Mesendoderm (in vitro differentiated cells): ENCODE measurements at places on chromosomes 11 and 22.

- DNase-seq, result no peak
Measured at GRCh38 chr11:12109591-12110196, 696 bp upstream of the MICAL2 start.

- DNase-seq, result no peak
Measured at GRCh38 chr11:68862421-68862820, 20.7 kb upstream of the CPT1A start.

DNA sequence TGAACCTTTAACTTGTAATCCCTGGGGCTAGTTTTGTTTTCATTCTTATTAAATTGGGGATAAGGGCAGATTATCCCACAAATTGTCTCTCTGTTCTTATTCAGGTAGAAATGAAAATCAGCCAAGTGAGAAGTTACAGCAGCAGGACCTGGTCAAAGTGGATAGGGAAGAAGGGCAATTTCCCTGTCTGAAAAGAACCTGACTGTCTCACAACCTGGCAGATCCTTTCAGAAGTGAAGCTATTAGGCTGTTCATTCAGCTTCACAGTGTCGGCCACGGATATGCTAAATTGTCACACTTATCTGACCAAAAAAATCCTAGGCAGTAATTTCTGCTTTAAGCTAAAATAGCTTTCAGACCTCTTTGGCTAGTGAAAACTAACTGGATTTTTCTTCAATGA is 712.6 kb upstream of the ANO5 start:
- DNase-seq, result no peak

DNA sequence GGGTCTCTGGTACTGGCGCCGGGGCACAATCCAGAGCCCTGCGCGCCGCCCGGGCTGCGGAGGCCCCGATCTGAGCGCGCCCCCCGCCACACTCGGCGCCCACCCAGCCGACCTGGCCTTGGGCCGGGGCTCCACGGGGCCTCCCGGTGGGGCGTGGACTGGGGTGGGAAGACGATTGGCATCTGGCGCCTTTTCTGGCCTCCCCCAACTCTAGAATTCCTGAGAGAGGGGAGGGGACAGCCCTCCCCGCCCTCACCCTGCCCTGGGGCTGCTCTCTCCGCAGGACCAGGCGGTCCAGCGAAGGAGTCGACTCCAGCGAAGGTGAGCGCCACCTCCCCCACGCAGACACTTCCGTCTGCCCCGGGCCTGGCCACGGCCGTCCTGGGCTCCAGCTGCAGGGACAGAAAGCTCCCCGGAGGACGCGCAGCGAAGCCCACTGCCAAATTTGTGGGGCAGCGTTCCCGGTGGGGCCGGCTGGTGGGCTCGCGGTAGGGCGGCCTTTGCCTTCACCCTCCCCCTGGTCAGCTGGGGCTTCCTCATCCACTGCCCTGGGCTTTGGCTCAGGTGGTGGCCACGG is 593 bp downstream of the SSH3 start:
- DNase-seq, result peak; percentile 70

GRCh38 chr22:33270596-33270995 is 212.4 kb upstream of the SYN3 start:
- DNase-seq, result no peak

DNA sequence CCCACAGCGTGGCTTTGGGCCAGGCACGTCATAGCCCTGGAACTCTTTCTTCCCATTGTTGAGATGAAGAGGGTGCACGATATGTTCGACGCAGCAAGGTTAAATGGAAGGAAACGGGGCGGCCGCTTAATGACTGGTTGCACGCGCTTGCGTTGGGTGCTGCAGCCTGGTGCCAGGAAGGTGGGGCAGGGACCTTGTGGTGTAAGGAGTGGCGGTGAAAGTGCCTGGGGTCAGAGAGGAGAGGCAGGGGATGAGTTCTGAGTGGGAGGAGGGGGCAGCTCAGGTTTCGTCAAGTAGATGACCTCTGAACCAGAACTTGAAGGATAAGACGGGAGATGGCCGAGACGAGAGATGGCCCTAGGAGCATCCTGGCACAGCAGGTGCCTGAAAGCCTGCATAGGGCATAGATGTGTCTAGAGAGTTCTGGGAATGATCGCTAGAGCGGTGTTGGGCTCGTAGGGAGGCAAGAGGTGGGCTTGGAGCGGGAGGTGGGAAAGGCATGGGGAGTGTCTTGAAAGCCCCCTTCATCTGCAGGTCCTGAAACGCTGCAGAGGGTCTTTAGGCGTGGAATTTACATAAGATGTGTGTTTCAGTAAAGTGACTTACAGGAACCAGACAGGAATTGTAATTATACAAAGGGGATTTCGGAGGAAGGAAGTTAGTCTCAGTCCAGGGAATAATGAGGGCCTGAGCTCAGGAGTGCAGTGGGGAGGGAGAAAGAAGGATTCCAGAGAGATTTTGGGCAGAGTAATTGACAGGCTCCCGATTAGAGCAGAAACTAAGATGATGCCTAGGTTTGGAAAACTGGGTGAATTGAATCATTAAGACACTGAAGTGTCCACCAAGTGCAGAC is 43.2 kb upstream of the CLDN5 start:
- no peak for DNase-seq

- no peak for DNase-seq
Measured at GRCh38 chr11:120652705-120653335, 141.3 kb downstream of the GRIK4 start.

DNA sequence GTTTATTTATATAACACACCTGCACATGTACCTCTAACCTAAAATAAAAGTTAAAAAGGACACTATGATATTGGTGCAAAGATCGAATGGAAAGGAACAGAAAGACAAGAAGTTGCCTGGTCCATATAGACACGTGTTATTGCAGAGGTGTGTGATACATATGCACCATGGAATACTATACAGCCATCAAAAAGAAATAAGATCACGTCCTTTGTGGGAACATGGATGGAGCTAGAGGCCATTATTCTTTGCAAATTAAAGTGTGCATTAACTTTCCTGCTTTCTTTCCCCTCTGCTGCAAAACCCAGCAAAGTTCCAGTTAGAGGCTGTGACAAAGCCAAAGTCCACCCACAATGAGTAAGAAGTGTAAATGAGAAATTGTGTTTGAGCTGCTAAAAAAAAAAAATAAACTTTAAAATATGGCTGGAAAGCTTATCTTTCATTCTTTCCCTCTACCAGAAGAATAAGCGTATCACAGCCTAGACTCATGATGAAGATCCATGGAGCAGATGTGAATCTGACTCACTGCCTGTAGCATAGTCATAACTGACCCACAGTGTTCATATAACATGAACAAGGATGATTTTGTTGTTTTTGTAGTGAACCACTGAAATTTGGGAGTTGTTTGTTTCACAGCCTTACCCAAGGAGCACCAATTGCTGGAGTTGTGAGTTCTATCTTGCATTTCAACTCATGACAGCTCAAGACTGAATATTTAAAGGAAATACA is 9.6 kb downstream of the OR52K1 start:
- DNase-seq, result no peak

DNA sequence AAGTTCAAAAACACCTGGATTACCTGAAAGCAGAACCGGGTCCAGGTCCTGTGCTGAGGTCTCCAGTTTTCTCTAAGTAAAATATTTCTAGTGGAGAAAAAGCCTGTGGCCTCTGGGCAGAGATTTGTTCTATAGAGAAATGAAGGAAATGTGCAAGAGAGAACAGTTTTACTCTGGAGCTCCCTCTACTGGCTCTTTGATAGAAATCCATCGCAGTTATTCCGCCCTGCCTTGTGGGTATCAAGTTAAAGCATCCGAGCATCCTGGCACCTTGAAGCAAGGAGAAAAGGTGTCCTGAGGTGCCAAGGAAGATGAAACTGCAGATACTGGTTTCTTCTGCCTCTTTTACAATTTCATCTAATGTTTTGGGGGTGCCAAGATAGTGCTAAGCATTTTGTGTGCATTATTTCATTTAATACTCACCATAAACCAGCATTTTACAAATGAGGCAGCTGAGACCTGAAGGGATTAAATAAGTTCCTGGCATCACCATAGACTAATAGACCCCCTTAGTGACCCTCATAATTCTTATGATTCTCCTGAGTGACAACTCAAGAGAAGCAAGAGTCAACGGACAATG is 113.1 kb upstream of the HSD17B12 start:
- DNase-seq, result peak; percentile 54

DNA sequence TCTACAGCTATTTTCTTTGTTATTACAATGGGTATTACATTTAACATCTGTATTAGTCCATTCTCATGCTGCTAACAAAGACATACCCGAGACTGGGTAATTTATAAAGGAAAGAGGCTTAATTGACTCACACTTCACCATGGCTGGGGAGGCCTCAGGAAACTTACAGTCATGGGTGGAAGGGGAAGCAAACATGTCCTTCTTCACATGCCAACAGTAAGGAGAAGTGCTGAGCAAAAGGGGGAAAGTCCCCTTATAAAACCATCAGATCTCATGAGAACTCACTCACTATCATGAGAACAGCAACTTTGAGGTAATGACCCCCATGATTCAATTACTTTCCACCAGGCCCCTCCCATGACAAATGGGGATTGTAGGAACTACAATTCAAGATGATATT is 16.5 kb upstream of the KMT5B start:
- DNase-seq, result no peak

DNA sequence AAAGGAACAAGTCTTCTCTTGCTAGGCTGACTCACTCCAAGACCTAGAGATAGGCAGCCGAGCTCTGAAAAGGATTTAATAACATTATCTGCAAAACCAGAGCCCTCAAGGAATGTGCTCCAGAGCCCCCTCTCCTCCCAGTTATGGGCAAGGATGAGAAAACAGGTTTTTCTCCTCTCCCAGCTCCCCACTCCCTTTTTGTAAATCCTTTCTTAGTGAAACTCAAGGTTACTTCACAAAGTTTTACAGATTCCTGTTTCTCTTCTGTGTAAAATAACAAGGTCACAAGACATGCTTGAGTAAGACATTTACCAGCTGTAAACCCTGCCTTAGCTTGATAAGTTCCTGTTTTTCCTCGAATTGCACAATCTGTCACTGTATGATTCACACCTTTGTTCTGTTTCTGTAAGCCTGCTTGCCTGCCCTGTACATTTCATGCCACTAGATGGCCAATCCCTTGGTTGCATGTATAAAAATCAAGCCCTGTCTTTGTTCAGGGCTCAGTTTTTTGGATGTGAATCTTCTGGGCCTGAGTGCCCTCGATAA is 489.4 kb downstream of the KCNA4 start:
- DNase-seq, result peak; percentile 30

GRCh38 chr11:2202900-2203439 is 31.4 kb upstream of the TH start:
- no peak for DNase-seq

DNA sequence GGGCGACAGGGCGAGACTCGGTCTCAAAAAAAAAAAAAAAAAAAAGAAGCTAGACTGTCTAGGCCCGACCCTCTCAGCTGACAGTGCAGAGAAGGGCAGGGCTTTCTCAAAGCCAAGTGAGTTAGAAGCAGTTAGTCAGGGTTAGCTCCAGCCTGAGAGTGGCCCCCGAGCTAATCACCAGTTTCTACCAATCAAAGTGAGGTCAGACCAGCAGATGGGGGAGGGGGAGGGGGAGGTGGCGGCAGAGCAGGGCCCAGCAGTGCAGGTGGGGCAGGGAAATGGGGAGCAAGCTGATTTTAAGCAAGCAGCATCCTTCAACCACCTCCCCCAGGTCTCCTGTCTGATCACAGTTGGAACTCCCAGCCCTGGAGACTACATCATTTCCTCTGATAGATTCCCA is 55.3 kb upstream of the PRR5 start:
- DNase-seq, result no peak

GRCh38 chr11:100851147-100851546 is 164.1 kb downstream of the ARHGAP42 start:
- no peak for DNase-seq

GRCh38 chr22:44648821-44649565 is 53.0 kb upstream of the PRR5 start:
- DNase-seq, result no peak

- no peak for DNase-seq
Measured at GRCh38 chr11:17260020-17260419, 16.5 kb upstream of the NUCB2 start.

DNA sequence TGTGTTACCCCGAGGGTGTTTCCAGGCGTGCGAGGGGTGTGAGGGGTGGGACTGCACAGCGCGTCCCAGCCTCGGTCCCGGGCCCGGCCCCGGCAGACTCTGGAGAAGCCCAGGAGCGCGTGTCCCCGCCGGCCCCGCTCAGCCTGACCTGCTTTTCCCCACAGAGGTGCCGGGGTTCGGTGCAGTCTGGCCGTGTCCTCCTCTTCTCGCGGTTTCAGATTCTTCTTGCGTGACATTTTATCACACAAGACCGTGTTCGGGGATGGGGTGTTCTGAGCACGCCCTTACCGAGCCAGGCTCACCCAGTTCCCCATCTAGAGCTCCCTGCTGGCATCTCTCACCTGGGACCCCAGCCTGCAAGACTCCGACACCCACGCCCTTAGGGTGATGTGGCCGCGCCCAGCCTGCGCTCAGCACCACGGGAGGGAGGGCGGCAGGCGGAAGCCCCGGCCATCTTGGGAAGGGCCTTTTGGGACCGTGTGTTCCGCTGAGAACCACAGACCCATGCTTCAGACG is 775.6 kb downstream of the BRD1 start:
- DNase-seq, result no peak

- DNase-seq, result no peak
Measured at GRCh38 chr11:65962141-65962564, 619 bp downstream of the SART1 start.

- no peak for DNase-seq
Measured at GRCh38 chr11:94526645-94527438, 14.6 kb downstream of the C11orf97 start.

GRCh38 chr11:105033781-105034180 is 1.2 kb downstream of the CASP1 start:
- no peak for DNase-seq

GRCh38 chr11:57763568-57763967 is 2.0 kb downstream of the CTNND1 start:
- DNase-seq, result peak; percentile 84

- DNase-seq, result no peak
Measured at GRCh38 chr11:106457727-106458126, 380.3 kb downstream of the AASDHPPT start.

- DNase-seq, result peak; percentile 48
Measured at GRCh38 chr11:119044708-119045107, 12.3 kb downstream of the HYOU1 start.

DNA sequence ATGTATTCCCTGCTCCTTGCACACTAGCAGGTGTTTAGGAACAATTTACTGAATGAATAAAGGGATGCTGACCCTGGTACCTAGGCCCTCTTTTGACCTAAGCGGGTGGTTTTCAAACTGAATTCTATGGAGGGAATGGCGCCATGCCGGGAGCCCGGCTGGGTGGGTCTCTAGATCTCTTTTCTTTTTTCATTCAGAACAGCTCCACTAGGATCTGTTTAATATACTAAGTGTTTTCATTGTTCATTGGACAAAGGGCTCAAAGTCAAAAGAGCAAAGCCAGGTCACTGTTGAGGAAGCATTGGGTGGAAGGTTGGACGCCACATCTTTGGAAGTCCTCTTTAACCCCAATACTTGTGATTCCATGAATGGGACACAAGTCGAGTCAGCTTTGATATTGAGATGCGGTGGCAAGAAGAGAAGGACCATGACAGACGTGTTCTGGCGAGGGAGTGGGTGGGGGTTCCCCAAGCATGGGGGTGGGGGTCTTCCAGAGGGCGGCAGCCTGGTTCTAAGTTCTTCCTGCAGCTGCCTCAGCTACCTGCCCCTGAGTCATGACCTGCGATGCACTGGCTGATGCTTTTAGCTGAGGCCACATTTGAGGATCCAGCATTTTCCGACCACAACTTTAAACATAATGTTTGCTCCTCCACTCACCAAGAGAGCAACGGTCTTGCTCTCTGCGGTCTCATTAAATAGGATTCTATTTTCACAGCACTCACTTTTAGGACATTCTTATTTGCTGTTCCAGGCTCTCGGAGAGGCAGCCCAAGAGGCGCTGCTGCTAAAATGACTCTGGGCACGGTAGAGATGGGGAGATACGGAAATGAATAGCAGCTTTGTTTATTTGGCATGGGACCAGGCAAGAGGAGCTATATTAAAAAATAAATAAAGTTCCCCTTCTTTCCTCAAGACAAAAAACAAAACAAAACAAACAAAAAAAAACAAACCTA is 100.6 kb downstream of the FBXO7 start:
- no peak for DNase-seq
